ENCODE measurements at places on chromosomes 3 and 15.

DNA sequence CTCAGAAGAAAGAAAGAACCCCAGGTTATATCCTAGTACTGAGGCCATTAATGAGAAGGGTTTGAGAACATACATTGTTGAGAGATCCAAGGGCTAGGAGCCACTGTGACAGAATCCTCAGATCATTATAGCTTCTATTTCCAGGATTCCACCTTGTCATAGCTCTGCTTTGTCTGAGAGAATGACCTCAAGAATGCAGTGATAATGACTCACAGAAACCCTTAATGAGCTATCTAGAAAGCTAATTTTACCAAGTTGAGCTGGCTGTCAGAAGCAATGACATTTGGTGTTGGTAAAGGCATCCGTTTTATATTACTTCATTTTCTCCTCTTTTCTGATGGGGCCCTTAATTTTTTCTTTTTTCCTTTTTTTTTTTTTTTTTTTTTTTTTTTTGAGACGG, 10.9 kb downstream of the TRIP4 start:
- no peak for DNase-seq

GRCh38 chr3:65493371-65493882, 545.3 kb downstream of the MAGI1 start:
- no peak for DNase-seq

- DNase-seq, result no peak
Observed at GRCh38 chr15:48355377-48355776, 24.1 kb downstream of the DUT start.

GRCh38 chr15:40892447-40893012, 1.7 kb upstream of the VPS18 start:
- DNase-seq, result no peak

- DNase-seq, result no peak
Observed at GRCh38 chr3:50610181-50610971, 1.2 kb downstream of the CISH start.

DNA sequence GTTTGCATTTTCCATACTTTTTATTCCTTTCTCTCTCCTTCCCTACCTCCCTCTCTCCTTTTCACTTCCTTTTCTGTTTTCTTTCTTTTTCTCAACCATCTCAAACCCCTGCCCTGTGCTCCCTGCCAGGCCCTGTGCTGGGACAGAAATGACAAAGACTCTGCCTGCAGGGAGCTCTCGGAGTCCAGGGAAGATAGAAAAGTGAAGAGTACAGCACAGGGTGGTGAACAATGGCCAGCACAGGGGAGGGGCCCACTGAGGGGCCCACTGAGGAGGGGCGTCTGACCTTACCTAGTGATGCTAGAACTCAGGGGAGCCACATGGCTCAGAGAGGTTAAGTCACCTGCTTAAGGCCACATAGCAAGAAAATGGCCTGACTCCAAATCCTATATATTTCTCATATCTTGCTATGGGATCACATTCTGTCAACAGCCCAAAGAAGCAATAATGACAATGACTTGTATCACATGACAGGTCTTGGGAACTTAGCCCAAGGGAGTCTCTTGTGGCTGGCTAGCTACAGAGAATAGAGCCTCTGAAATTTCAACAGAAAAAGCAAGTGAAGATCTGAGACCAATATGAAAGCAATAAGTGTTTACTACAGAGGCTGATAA, 44.3 kb upstream of the ATP2B2 start:
- DNase-seq, result no peak

GRCh38 chr3:31531452-31531991, 1.2 kb upstream of the STT3B start:
- no peak for DNase-seq

DNA sequence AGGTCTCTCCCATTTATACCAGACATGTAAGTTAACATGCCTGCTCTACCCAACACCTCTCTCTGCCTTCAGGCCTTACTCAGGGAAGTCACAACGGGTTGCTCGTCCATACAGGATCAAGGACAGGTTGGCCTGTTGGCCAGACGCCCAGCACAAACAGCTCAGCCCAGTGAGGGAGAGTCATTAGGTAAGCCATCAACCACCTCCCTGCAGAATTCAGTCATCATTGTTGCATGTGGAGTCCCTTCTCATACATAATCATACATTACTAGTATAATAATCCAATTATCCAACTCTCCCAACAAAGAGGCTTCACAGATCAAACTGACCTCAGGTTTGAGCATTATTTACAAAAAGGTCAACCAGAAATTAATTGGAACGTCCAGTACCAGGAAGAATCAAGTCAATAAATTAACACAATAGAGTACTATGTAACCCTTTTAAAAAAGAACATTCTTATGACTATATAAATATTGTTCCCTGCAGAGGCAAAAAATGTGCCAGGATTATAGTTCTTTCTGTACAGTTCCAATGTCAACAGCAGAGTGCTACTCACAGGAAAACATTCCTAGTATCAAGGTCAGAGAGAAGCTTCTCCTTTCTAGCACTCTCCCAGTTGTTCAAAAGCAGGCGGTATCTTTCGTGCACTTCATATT, 33.2 kb downstream of the HOMER2 start:
- peak; percentile 51 for DNase-seq

GRCh38 chr3:73255609-73256029, 194.2 kb downstream of the EBLN2 start:
- peak; percentile 21 for DNase-seq

DNA sequence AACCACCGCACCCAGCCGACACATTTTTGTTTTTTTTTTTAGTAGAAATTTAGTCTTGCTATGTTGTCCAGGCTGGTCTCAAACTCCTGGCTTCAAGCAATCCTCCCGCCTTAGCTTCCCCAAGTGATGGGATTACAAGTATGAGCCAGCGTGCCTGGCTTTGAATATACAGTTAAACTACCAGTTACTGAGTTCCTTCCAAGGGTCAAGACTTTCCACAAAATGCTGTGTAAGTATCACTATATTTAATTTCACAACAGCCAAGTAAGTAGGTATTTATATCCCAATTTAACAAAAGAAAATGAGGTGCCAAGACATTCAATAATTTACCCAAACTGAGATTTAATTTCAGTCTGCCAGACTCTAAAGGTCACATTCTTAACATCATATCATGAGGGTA, 181.3 kb upstream of the TMC3 start:
- no peak for DNase-seq

GRCh38 chr3:47424434-47425382, 43.9 kb downstream of the PTPN23 start:
- no peak for DNase-seq

DNA sequence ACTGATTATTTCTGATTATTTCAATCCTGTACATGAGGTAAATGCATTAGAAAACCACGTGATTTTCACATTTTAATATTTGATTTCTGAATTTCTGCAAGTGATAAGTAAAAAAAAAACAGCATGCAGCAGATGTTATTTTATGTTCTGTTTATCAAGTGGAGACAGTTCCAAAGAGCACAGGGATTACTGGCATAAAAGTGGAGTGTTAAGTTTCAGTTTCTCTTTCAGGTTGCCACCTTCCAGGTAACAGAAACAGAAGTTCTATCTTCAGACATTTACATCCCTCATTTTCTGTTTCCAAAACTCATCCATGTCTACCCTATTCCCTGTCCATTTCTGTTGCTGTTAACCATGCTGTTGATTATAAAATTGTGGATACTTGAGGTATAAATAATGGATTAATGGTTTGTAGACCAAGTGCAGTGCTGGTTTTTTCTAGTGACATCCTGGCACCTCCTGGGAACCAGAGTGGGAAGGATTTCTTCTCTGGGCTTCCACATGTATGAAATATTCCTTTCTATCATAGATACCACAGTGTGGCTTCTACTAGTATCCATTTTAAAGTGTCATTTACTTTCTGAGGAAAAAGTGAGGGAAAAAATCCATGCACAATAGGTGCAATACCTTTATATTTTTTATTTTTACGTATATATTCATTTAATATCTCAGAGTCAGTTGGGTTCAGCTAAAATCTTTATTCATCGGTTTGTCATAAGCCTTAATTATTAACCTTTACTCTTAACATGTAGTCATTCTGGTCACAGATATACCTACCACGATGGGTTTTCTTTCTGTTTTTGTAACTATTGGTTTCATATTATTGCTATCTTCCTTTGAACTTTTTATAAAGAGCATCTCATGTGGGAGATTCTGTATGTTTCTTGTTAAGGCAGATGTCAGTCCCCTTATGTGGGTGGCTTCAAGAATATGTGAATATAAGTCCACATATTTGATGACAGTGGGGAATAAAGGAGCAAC, 1010.0 kb downstream of the SQOR start:
- DNase-seq, result no peak

DNA sequence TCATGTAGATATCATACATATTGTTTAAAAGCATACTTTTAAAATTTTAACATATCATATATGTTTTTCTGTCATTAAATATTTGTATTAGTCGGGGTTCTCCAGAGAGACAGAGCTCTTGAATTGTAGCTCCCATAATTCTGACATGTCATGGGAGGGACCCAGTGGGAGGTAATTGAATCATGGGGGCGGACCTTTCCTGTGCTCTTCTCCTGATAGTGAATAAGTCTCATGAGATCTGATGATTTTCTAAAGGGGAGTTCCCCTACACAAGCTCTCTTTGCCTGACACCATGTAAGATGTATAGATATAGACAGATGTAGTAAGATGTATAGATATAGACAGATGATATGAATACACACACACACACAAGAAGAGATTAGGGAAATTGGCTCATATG, 161.2 kb upstream of the ABI3BP start:
- DNase-seq, result no peak

DNA sequence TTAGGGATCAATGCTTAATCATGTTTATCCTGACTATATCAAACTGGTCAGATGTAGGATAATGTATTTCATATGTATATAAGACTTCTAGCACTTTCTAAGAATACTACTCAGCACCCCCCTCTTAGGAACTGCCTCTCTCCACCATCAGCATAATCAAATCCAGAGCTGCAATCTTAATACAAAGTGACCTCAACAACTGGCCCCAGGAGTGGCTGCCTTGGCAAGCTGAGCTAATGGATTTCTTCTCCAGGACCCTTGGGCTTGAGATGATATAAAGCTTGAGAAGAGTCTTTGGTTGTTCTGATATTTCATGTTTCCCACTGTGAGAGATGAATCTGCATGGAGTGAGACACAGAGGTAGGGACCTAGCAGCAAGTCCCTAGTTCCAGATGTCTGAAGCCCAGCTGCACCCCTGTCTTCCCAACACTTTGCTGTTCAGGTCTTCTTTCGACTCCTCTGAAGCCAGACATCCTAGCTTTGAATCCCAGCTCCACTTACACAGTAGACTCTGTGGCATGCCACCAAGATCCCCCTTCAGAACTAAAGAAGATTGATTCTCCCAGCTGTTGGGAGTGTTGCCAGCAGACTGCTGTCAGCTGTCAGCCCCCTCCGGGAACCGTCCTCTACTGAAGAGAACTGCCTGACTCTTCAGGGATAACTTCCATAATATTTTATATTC, 309.3 kb upstream of the UBE2E2 start:
- no peak for DNase-seq

- no peak for DNase-seq
Observed at GRCh38 chr3:181066143-181067087, 76.9 kb upstream of the DNAJC19 start.

DNA sequence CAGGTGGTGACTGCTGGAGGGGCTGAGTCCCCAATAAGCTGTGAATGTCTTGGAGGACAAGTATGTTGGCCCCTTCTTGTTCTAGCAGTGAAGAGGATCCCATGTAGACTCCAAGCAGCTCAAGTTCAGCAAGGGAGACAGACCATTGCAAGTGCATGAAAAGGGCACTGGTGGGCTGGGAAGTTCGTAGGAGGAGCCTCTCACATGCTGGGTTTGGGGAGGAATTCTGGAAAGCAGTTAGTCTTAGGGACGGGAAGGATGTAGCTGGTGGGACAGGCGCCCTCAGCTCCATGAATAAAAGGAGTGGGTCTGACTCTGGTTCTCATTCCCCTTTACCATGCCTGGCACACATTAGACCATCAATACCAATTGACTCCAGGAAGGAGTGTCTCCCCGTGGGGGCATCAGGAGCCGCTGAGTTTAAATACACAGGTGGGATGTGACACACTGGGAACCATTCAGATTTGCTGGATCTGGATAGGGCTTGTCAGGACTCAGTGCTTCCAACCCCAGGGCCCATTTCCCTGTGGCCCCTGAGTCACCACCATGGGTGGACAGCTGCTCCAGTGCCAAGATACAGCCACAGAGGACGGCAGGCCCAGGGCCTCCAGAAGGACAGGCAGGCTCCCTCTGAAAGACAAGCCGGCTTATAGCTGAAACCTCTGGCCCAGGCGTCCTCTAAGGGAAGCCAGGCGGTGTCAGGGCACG, 552 bp upstream of the XYLB start:
- DNase-seq, result no peak

DNA sequence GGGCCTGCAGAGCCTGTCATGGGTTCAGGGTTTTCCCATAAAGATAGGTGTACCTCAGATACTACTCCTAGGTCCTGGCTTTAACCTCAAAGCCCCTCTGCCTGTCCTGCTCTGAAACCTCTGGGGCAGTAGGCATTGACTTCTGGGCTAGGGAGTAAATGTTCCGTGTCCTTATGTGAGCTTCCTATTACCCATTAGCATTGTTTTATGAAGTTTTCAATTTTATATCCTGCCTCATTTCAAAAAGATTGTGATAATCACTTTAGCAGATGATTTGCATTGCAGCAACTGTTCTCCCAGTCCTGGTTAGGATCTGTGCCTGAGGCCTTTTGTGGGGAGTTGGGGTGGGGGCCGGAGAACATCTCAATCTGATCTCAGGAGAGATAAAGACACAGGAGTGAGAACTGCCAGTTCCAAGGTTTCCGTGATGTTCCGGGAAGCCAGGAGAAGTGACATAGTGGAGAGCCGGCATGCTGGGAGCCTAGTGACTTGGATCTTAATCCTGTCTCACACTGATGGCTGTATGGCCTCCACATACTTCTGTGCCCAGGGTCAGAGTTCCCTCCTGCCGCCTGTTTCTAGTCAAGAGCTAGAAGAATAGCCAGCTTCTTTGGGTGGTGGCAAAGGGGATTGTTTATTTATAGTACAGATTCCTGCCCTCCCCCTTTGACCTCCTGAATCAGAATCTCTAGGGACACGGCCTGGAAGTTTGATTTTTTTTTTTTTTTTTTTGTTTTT, 10.6 kb downstream of the TPM1 start:
- no peak for DNase-seq

- no peak for DNase-seq
Observed at GRCh38 chr3:166837535-166837934, 542.6 kb downstream of the ZBBX start.

Data from NCI-H1417 treated with DMSO at 0.1 percent for 48 hours (cell line).